ENCODE measurements at places on chromosomes 11 and 22. TPM values are rescaled to one million over a fixed set of nuclear protein-coding genes. Genes with fewer than 3 reads are reported as not detected.

Gene SLC22A6
- total RNA-seq = not detected

Gene TMEM191C
- 1.5 TPM for total RNA-seq

Gene BRMS1
- 22.4 TPM for total RNA-seq

Gene TREH
- not detected for total RNA-seq

Gene SNX15
- 21.0 TPM for total RNA-seq

Gene MYBPC3
- total RNA-seq = not detected

Gene IL17REL
- total RNA-seq = not detected

Gene TMEM45B
- total RNA-seq = not detected

DNA sequence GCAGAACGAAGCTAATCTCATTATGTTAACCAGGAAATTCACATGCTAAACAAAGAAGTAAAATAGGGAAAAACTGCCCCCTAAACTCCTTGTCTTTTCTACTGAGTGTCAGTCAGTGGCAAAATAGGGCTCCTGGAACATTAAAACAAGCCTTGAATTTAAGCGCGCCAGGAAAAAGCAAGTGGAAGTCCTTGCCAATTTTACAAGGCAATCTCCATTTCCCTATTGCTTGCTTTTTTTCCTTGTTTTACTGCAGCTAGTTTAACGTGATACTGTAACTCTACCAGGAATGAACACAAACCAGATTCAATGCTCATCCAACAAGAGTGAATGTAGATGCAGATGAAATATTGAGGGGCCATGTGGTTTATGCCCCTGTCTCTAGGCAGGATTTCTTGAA is 28.1 kb upstream of the KIRREL3 start:
- H3K4me1 ChIP-seq = no peaks in the 10 kb centered on the region
- H3K4me3 ChIP-seq = no peak overlapping the region
- no peak for DNase-seq
- H3K36me3 ChIP-seq = no peaks in the 10 kb centered on the region
- H3K27ac ChIP-seq = no peak overlapping the region

DNA sequence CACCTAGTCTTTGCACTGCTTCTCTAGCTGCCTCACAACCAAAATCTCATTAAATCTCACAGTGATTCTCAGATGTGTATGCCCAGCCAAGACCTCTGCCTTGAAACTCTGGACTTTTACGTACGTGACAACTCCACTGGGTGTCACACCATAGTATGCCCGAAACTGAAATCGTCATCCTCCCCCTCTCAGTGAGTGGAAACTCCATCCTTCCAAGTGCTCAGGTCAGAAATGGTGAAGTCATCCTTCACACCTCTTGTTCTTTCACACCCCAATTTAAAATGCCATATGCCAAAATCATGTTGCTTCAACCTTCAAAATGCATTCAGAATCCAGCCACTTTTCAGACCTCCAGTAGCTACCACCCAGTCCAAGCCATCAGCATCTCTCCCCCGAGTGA is 42.5 kb downstream of the SFI1 start:
- no peak overlapping the region for H3K27ac ChIP-seq
- no peaks in the 10 kb centered on the region for H3K4me1 ChIP-seq
- H3K36me3 ChIP-seq = peaks cover 8% of the 10 kb centered on the region

- H3K27me3 ChIP-seq = no peaks in the 10 kb centered on the region
- H3K4me1 ChIP-seq = peaks cover 42% of the 10 kb centered on the region
- peaks cover 6% of the 10 kb centered on the region for H3K36me3 ChIP-seq
- peak overlapping the region; percentile 95 for H3K27ac ChIP-seq
- peak overlapping the region; percentile 39 for H3K4me3 ChIP-seq
These were observed 67.7 kb downstream of the TBC1D22A start for GRCh38 chr22:46829941-46830715.

DNA sequence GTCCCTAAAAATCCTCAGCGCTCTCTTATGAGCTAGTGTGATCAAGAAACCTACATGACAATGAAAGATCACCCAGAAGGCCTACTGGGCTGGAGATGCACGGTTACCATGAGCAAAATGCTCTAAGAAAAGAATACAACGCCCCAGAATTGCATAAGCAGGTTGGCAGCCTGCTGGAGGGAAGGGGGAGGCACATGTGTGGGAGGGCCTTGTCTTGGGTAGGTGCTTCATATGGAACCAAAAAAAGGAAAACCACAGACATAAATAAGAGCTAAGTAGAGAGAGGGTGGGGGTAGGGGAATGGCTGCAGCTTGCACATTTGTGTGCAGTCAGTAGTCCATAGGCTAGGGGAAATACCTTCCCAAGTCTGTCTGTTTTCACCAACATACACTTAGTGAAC is 2.8 kb downstream of the SIAE start:
- H3K27ac ChIP-seq = no peak overlapping the region
- no peaks in the 10 kb centered on the region for H3K27me3 ChIP-seq
- H3K4me3 ChIP-seq = no peak overlapping the region
- no peaks in the 10 kb centered on the region for H3K36me3 ChIP-seq
- DNase-seq = no peak
- H3K4me1 ChIP-seq = peaks cover 13% of the 10 kb centered on the region

GRCh38 chr11:93655047-93655446 is 6.4 kb upstream of the CEP295 start:
- peaks cover 64% of the 10 kb centered on the region for H3K27me3 ChIP-seq
- H3K36me3 ChIP-seq = no peaks in the 10 kb centered on the region
- no peak overlapping the region for H3K27ac ChIP-seq
- H3K4me3 ChIP-seq = no peak overlapping the region
- no peak for DNase-seq

DNA sequence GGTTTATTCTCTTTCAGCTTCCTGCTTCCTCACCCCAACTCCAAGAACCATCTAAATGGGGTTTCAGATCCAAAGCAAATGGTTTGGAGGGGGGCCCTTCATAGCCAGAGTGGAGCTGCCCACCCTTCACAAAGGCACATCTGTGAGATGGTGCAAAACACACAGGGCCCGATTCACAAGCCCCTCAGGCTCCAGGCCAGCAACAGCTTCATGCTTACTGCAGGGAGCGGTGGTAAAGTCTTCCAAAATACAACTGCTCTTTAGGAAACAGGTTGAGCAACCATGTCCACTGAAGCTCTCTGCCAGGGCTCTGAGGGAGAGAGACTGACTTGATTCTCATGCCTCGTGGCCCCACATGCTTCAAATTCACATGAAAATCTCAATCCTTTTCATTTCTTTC is 213.0 kb upstream of the NARS2 start:
- no peak overlapping the region for H3K27ac ChIP-seq
- DNase-seq = no peak
- H3K36me3 ChIP-seq = peaks cover 1% of the 10 kb centered on the region
- no peaks in the 10 kb centered on the region for H3K27me3 ChIP-seq

DNA sequence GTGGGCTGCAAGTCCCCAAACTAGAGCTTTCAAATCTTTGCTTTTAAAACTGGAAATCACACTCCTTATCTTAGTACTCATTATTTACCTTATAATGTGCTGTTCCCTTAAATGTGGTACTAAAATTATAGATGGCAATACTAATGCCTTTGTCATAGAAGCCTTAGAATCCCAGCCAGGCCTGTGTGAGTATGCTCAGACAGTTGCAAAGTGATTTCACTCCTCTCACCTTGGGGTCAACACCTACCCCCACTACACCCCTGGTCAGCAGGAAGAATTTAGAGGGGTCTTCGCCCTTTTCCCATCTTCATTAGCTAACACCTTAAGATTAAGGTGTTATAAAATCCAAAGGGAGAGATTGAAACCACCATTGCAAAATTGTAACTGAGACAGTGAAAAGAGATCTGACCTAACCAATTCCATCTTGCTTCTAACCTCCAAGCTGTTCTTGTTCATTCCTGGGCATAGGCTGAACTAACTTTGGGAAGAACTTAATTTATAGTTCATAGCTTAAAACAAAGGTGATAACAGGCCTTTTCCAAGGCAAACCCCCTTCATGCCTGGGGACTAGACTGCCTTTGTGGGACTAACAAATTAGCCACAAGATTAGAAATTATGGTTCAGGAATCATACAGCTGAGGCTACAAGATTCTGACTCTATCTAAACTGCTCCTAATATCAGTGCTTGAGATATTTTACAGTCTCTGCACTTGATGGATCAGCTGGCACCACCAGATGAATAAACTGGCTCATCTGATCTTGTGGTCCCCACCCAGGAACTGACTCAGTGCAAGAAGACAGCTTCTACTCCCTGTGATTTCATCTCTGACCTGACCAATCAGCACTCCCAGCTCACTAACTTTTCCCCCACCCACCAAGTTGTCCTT is 10.4 kb upstream of the MRPL17 start:
- no peaks in the 10 kb centered on the region for H3K27me3 ChIP-seq
- no peak overlapping the region for H3K4me3 ChIP-seq

- H3K27me3 ChIP-seq = peaks cover 20% of the 10 kb centered on the region
- no peak overlapping the region for H3K27ac ChIP-seq
- H3K4me1 ChIP-seq = no peaks in the 10 kb centered on the region
- H3K4me3 ChIP-seq = no peak overlapping the region
- no peaks in the 10 kb centered on the region for H3K36me3 ChIP-seq
- DNase-seq = no peak
These were observed 366.9 kb downstream of the BRD1 start for GRCh38 chr22:49460592-49461281.

DNA sequence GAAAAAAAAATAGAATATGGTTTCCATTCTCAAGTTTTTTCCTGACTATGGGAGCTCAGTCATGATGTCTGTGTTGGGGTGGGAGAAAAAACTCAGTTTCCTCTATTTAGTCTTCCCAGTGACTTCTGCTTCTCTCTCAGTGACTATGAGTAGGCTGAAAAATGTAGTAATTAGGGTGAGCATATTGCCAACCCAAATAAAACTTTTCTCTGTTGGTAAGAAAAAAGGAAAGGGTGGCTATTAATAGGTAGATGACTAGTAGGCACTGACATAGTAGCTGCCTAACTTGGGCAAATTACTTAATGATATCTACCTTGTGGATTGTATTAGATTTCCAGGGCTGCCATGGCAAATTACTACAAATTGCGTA is 34.2 kb upstream of the BIRC3 start:
- H3K4me1 ChIP-seq = peaks cover 27% of the 10 kb centered on the region
- H3K36me3 ChIP-seq = no peaks in the 10 kb centered on the region
- H3K4me3 ChIP-seq = no peak overlapping the region

DNA sequence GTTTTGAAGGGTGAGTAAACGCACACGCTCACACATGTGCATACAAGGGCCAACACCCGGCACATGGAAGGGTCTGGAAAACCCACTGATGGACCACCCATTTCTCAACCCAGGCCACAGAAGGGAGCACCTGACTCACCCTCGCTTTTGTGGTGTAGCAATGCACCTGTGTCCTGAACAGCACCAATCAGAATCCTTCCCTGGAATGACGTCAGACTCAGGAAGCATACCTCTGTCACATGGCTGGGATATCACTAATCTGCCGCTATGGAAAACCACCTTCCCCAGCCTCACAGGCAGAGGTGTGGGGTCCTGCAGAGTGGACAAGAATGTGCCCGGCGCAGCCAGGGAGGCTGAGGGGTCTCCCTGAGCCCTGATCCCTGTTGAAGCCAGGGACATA is 9.0 kb upstream of the OSM start:
- no peaks in the 10 kb centered on the region for H3K36me3 ChIP-seq
- no peak overlapping the region for H3K4me3 ChIP-seq
- H3K27ac ChIP-seq = no peak overlapping the region
- H3K4me1 ChIP-seq = peaks cover 15% of the 10 kb centered on the region
- no peaks in the 10 kb centered on the region for H3K27me3 ChIP-seq
- DNase-seq = no peak

DNA sequence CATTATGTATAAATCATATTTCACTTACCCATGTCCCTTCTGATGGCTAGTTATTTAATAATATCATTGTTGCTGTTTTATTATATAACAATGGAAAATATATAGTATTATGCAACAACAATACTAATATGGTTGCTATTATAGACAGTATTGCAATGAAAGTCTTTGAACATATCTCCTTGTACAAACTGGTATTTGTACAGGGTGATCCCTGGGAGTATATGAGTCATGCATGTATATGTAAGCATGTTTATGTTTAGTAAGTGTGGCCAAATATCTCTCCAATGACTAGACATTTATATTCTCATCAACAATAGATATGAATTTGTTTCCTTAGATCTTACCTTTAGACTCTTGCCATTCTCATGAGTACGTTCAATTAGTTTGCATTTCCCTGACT is 55.9 kb downstream of the KCNC1 start:
- H3K27ac ChIP-seq = no peak overlapping the region
- H3K36me3 ChIP-seq = peaks cover 4% of the 10 kb centered on the region
- no peaks in the 10 kb centered on the region for H3K27me3 ChIP-seq
- DNase-seq = no peak
- H3K4me1 ChIP-seq = peaks cover 19% of the 10 kb centered on the region
- H3K4me3 ChIP-seq = no peak overlapping the region

Measured in chondrocyte (in vitro differentiated cells).